ENCODE measurements at places on chromosomes 2 and 18. TPM values are rescaled to one million over a fixed set of nuclear protein-coding genes. Genes with fewer than 3 reads are reported as not detected.

TTR gene
- 0.25 TPM for total RNA-seq

NYAP2 gene
- total RNA-seq, result 12.5 TPM

SDC1 gene
- 4.9 TPM for total RNA-seq

BAZ2B gene
- total RNA-seq, result 121 TPM

MARCHF4 gene
- 19.2 TPM for total RNA-seq

CXCR4 gene
- total RNA-seq, result 32.9 TPM

KIAA1328 gene
- total RNA-seq, result 20.9 TPM

TMEM169 gene
- 15.7 TPM for total RNA-seq

ABCG8 gene
- total RNA-seq, result 0.74 TPM

TLX2 gene
- not detected for total RNA-seq

CRYGA gene
- not detected for total RNA-seq

PARD6G gene
- total RNA-seq, result 7.1 TPM

RBM44 gene
- 3.4 TPM for total RNA-seq

Measured in temporal lobe (tissue), 4 donors.